Left cardiac atrium (tissue), 4 donors: ENCODE measurements at places on chromosomes 16 and 17. TPM values are rescaled to one million over a fixed set of nuclear protein-coding genes. Genes with fewer than 3 reads are reported as not detected.

GRCh38 chr17:74280093-74280513, 6.1 kb downstream of the DNAI2 start:
- peak; percentile 66 for DNase-seq

Gene BCAR1
- 46.5 TPM for total RNA-seq

DNA sequence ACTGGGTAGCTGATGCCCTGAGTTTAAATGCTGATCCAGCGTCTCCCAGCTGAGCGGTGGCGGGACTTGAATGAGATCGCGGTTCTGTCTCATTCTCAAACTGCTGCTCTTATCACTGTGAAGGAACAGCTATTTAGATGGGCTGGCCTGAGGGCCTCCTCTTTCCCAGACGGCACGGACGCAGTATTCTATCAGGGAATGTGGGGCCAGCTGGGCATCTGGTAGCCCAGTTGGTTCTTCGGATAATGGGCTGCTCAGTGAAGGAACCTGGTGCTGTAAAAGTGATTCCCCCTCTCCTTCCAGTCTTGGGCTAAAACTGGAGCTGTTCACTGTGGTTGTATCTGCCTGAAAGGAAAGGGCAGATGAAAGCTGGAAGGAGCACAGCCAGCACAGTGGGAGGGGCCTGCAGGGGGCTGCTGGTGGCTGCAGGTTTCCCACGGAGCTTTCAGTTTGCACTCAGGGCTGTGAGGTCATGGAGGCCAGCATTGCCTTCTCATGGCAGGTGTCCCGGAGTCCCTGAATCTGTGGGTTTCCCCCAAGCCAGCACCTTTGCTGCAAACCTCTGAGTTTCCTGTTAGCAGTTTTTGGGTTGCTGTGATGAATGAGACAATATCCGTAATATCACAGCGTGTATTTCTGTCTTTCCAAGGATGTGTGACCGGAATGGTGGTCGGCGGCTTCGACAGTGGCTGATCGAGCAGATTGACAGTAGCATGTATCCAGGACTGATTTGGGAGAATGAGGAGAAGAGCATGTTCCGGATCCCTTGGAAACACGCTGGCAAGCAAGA, 3.6 kb downstream of the IRF8 start:
- DNase-seq = no peak

- no peak for DNase-seq
Measured at GRCh38 chr16:68642436-68643101, 2.5 kb upstream of the CDH3 start.

GRCh38 chr16:11182411-11182810, 73.6 kb downstream of the SOCS1 start:
- no peak for DNase-seq
